ENCODE measurements at places on chromosomes 5 and 9. TPM values are rescaled to one million over a fixed set of nuclear protein-coding genes. Genes with fewer than 3 reads are reported as not detected.

DNA sequence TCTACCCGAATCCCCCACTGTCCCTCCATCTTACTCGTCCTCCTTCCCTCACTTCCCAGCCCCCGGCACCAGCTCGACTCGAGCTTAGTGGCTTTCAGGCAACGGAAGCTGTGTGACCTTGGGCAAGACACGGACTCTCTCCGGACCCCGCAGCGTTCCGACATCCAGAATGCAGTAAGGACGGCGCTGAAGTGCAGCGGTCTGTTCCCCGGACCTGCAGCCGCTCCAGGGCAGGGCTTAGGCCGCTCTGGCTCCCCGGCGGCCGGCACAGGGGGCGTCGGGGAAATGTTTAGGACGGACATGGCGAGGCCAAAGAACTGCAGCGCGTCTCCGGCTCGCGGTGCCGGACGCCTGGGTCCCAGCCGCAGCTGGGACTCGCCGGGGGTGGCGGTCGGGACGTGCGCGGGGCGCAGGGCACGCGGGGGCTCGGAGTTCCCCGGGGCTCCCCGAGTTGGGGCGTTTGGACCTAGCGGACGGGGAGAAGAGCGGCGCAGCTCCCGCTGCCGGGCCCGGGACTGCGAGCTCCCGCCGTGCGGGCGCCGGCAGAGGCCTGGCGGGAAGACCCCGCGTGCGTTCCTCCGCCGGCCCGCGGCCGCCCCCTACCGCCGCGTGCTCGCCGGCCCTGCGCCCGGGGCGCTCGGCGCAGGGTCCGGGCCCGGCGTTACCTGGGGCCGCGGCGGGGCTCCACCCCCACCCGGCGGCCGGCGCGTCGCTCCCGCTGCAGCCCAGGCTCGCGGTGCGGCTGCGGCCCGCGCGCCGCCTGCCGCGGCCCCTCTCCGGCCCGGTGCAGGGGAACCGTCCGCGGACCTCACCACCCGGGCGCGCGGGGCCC, 5.6 kb upstream of the RNF44 start:
- no peak for DNase-seq
- H3K27ac ChIP-seq = peak overlapping the region; percentile 90
- H3K4me1 ChIP-seq = peaks cover 26% of the 10 kb centered on the region
- H3K27me3 ChIP-seq = no peaks in the 10 kb centered on the region
- H3K4me3 ChIP-seq = peak overlapping the region; percentile 82
- H3K36me3 ChIP-seq = no peaks in the 10 kb centered on the region

GRCh38 chr5:18607570-18607969, 973.3 kb downstream of the TAF11L14 start:
- H3K36me3 ChIP-seq = no peaks in the 10 kb centered on the region
- no peaks in the 10 kb centered on the region for H3K4me1 ChIP-seq
- no peak overlapping the region for H3K4me3 ChIP-seq

- H3K4me1 ChIP-seq = no peaks in the 10 kb centered on the region
- H3K27ac ChIP-seq = no peak overlapping the region
Measured at GRCh38 chr9:121443981-121444380, 55.7 kb downstream of the GGTA1 start.

DNA sequence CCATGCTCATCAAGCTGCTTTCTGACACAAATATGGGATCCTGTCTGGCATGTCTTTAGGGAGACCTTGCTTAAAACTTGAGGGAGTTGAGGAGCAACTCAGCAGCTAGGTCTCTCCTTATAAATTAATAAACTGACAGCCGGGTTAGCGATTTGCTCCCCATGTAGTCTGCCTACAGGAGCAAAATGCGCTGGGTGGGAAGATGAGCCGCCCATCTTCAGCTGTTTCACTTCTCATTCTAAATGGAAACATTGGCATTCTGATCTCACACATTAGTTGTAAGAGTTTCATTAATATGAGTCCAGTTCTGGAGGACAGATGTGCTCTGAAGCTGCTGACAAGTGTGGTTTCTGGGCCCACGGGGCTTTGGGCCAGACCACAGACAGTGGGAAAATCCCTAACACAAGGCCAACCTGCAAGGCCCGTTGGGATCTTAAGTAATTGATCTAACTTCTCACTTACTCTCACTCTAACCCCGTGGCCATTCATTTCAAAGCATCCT, 197.0 kb downstream of the MCTP1 start:
- H3K36me3 ChIP-seq = no peaks in the 10 kb centered on the region
- DNase-seq = no peak
- no peaks in the 10 kb centered on the region for H3K27me3 ChIP-seq
- no peaks in the 10 kb centered on the region for H3K4me1 ChIP-seq
- H3K27ac ChIP-seq = peak overlapping the region; percentile 0
- no peak overlapping the region for H3K4me3 ChIP-seq

DNA sequence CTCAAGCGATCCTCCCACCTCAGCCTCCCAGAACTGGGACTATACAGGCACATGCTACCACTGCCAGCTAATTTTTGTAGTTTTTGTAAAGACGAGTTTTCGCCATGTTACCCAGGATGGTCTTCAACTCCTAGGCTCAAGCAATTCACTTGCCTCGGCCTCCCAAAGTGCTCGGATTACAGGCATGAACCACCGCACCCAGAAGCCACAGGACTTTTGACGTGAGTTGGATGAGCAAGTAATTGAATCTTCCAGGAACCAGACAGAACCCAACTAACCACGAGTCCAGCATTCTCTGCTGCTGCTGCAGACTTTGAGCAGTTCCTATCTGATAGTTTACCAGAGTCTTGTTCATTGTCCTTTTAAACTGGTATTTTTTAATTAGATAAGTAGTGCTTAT, 9.6 kb upstream of the ATP6V0E1 start:
- no peaks in the 10 kb centered on the region for H3K27me3 ChIP-seq
- no peak for DNase-seq
- no peaks in the 10 kb centered on the region for H3K4me1 ChIP-seq
- no peak overlapping the region for H3K4me3 ChIP-seq
- peaks cover 15% of the 10 kb centered on the region for H3K36me3 ChIP-seq

- no peaks in the 10 kb centered on the region for H3K27me3 ChIP-seq
- DNase-seq = no peak
- no peak overlapping the region for H3K4me3 ChIP-seq
- H3K27ac ChIP-seq = no peak overlapping the region
Measured at GRCh38 chr5:53834500-53834899, 274.1 kb downstream of the NDUFS4 start.

DNA sequence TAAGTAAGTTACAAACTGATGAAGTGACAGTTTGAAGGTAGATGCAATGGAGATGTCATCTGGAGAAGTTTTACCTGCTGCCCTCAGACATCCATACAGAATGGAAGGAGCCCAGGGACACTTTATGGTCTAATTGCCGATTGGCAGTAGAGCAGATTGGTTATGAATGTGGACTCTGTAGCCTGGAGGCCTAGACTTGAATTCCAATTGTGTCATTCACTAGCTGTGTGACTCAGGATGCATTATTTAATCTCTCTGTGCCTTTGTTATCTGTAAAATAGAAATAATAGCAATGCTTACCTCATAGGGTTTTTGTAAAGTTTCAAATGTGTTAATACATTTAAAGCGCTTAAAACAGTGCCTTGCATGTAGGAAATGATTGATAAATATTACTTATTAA, 5.2 kb upstream of the TCERG1 start:
- H3K27ac ChIP-seq = no peak overlapping the region
- no peaks in the 10 kb centered on the region for H3K36me3 ChIP-seq
- no peak overlapping the region for H3K4me3 ChIP-seq
- no peaks in the 10 kb centered on the region for H3K4me1 ChIP-seq
- no peak for DNase-seq

- no peaks in the 10 kb centered on the region for H3K27me3 ChIP-seq
- no peak for DNase-seq
- H3K27ac ChIP-seq = no peak overlapping the region
- H3K4me3 ChIP-seq = no peak overlapping the region
- peaks cover under 1% of the 10 kb centered on the region for H3K36me3 ChIP-seq
- no peaks in the 10 kb centered on the region for H3K4me1 ChIP-seq
Measured at GRCh38 chr9:133071484-133072150, 9.8 kb downstream of the CEL start.

GRCh38 chr5:148060881-148061280, 2.9 kb upstream of the SPINK5 start:
- H3K27me3 ChIP-seq = no peaks in the 10 kb centered on the region
- H3K4me1 ChIP-seq = no peaks in the 10 kb centered on the region
- no peak overlapping the region for H3K4me3 ChIP-seq
- DNase-seq = no peak

DNA sequence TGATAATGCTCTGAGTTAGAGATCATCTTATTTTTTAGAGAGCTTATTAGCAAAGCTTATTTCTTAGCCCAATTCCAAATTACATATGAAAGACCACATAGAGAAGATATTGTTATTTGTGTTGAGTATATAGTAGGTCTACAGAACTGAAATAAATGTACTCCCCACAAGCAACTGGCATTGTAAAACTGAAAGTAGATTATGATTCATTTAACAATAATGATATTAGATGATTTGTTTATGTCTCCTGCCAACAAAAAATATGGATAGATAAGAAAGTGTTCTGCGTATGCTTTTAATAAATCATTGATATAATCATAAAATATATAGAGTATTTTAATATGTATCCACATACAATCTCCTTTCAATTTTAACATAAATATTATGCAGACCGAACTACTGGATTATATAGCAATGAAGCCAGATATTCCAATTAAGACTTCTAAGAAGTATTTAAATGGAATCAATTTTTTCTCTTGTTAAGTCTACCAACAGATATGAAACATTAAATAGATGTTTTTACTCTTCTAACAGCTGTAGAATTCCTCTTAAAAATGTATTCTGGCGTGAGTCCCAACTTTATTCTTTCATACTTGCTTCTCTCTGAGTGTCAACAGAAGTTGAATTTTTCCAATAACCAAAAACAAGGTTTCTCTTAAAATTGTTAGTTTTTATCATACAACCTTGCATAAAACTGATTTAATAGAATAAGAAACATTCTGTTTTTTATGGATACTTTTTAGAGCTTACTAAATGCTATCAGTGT, 15.6 kb upstream of the DAB2 start:
- no peaks in the 10 kb centered on the region for H3K36me3 ChIP-seq
- H3K4me3 ChIP-seq = no peak overlapping the region
- H3K27ac ChIP-seq = no peak overlapping the region
- H3K27me3 ChIP-seq = no peaks in the 10 kb centered on the region
- no peak for DNase-seq
- peaks cover 6% of the 10 kb centered on the region for H3K4me1 ChIP-seq

GRCh38 chr5:172800088-172800551, 29.1 kb upstream of the DUSP1 start:
- no peak overlapping the region for H3K4me3 ChIP-seq
- H3K36me3 ChIP-seq = no peaks in the 10 kb centered on the region
- DNase-seq = no peak
- H3K4me1 ChIP-seq = peaks cover 37% of the 10 kb centered on the region

DNA sequence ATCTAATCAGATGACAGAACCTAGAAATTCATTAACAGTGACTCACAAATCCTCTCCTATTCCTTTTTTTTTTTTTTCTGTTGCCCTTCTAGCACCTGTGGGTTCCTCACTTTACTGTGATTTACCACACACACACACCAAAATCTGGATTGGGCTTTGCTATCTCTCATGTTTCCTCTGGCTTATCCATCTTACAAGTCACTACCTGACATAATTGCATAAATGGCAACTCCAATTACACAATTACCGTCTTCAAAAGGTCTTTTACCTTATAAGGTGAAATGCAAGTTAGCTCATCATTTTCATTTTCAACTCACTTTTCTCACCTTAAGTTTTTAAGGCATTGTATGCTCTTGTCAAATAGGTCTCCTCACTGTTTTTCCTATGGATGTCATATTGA, 426.3 kb upstream of the MEF2C start:
- no peaks in the 10 kb centered on the region for H3K36me3 ChIP-seq
- no peak overlapping the region for H3K27ac ChIP-seq
- H3K27me3 ChIP-seq = no peaks in the 10 kb centered on the region
- no peak for DNase-seq
- H3K4me3 ChIP-seq = no peak overlapping the region
- H3K4me1 ChIP-seq = peaks cover 19% of the 10 kb centered on the region

GRCh38 chr5:136021016-136021405, 7.8 kb upstream of the TGFBI start:
- no peak for DNase-seq
- H3K4me1 ChIP-seq = peaks cover 77% of the 10 kb centered on the region
- H3K4me3 ChIP-seq = no peak overlapping the region
- no peaks in the 10 kb centered on the region for H3K27me3 ChIP-seq
- H3K36me3 ChIP-seq = no peaks in the 10 kb centered on the region

- no peak for DNase-seq
- no peaks in the 10 kb centered on the region for H3K27me3 ChIP-seq
- no peaks in the 10 kb centered on the region for H3K36me3 ChIP-seq
- no peaks in the 10 kb centered on the region for H3K4me1 ChIP-seq
- no peak overlapping the region for H3K27ac ChIP-seq
- no peak overlapping the region for H3K4me3 ChIP-seq
Measured at GRCh38 chr9:92173318-92173717, 58.1 kb upstream of the SPTLC1 start.

DNA sequence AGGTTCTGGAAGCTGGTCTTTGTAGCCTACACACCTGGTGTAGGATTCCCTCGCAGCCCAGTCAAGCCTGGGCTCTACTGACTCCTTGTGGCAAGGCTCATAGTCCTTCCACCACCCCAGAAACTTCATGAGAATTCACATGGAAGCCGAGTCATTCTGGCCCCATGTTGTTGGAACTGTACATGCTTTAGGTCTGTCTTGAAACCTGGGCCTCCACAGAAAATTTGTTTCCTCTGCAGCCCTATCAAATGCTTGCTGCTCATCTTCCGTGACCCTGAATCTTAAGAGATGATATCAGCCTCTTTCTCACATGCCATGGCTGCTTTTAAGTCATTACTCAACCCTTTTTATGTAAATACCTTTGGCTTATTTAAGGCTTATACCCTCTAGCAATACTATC, 113.4 kb upstream of the GRHPR start:
- peaks cover 8% of the 10 kb centered on the region for H3K36me3 ChIP-seq
- no peaks in the 10 kb centered on the region for H3K27me3 ChIP-seq

DNA sequence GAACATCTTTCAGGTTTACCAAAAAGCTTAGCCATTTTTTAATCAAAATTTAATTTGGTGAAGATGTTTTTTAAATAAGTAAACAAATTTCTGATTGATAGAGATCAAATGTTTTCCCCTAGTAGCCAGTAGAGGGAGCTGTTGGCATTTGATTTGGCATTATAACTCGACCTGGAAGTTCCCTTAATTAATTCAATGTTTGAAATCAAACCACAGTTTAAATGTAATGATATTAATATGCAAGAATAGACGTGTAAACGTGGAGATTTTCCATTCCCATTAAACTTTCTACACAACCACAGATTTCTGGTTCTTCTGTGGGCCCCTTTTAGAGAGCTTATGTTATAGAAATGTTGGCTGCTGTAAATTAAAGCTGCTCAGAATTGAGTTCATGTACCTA, 148.1 kb upstream of the MPDZ start:
- no peaks in the 10 kb centered on the region for H3K36me3 ChIP-seq
- no peak for DNase-seq
- peak overlapping the region; percentile 37 for H3K27ac ChIP-seq
- H3K27me3 ChIP-seq = no peaks in the 10 kb centered on the region
- no peak overlapping the region for H3K4me3 ChIP-seq

Gene TAS2R1
- total RNA-seq = not detected

Gene TAF1L
- not detected for total RNA-seq

Gene SLIT3
- 86.6 TPM for total RNA-seq

Gene LAMC3
- total RNA-seq = 0.50 TPM

Gene DDX4
- not detected for total RNA-seq

Gene GDF9
- total RNA-seq = under 0.01 TPM
